ENCODE measurements at places on chromosomes 2 and 18.

- DNase-seq: no peak
Measured at GRCh38 chr2:21367421-21367820, 243.7 kb downstream of the TDRD15 start.

DNA sequence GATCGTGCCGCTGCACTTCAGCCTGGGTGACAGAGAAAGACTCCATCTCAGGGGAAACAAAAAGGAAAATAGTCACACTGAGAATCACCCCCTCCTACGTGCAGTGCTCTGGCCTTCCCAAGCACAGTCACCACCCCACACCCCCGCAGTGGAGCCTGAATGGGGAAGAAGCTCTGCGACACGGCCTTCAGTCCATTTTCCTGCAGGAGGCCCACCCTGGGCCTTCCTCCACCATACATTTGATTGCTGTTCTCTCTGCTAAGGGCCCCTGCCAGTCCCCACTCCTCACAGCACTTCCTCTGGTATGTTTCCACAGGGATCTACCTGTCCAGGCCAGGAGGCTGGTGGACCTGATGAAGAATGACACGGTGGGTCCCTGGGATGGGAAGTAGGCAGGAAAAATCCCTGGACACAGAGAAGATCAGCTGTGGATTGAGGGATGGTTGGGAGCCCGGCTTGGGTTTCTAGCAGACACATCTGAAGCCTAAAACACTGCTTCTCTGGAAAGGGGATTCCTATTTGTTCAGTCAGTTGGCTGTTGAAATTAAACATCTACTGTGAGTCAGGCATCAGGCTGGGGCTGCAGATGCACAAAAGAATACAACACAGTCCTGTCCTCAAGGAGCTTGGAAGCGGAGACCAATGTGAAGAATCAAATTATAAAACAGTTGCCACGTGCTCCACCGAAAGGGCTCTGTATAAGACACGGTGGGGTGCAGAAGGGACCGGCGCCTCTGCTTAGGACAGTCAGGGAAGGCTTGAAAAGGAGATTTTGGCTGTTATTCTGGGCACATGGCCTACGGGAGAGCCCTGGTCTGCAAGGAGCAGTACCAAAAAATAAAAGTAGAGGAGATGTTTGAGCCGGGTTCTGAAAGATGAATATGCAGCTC is 82.2 kb downstream of the PLB1 start:
- DNase-seq: no peak

DNA sequence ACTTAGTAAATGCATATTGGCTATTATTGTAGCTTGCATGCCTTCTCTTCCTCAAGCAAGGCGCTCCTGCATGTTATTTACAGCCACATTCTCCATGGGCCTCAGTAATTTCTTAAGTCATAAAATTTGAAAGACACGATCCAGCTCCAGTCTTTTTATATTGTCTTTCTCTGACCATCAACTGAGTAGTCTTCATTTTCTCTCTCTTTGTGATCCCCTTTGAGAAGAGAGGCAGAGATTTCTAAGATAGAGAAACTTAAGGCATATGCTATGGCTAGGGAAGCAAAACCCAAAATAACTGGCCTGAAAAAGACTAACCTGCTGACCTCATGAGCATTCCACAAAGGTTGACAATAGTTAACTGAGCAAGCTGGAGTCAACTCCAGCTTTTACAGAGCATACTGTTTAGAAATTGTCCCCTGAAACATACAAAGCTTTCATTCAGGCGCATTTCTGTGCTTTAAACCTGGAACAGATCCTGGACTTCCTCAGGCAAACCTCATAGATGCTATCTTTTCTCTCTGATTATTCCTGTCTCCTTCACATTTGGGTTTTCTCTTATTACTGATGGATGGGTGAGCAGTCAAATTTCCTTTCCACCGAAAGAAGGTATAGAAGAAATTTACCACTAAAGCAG is 4.6 kb downstream of the DPP4 start:
- DNase-seq: peak; percentile 53

- DNase-seq: no peak
Measured at GRCh38 chr18:323253-323622, 55.4 kb upstream of the THOC1 start.

- no peak for DNase-seq
Measured at GRCh38 chr2:224836263-224836662, 120.1 kb upstream of the CCDC195 start.

- no peak for DNase-seq
Measured at GRCh38 chr2:67671464-67672450, 274.6 kb downstream of the ETAA1 start.

- DNase-seq: no peak
Measured at GRCh38 chr2:162103443-162104009, 29.5 kb upstream of the DPP4 start.

GRCh38 chr2:222434204-222434603 is 9.9 kb downstream of the SGPP2 start:
- DNase-seq: no peak

GRCh38 chr2:218166791-218167190 is at the start of gene CXCR1:
CXCR1 (minus strand) TSS chr2:218166962; CDS start chr2:218165211, 1,751 bp downstream.
- no peak for DNase-seq

DNA sequence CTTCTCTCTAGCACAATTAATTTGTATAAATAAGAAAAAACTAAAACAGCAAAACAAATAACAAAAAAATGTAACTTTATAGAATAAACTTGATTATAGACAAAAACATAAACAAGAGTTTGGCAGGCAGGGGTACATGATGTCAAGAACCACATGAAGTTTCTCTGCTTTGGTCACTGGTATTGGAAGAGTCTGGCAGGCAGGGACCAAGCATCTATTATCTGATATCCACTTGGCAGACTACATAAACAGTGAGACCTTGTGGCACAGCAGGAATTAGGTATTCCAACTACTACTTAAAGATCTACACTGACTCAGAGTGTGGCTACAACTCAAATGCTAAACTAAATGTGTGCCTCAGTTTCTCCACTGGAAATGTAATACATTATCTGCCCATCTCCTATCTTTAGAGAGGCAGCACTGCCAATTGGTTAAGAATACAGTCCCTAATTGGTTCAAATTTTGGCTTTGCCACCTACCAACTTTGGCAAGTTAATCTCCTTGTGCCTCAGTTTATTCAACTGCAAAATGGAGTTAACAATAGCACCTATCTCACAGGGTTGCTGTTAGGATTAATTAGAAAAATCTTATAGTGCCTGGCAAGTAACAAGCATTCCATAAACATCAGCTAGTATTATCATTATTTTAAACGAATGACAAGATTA is 2.7 kb downstream of the MAP4K3 start:
- no peak for DNase-seq

- DNase-seq: peak; percentile 2
Measured at GRCh38 chr18:66548747-66549146, 55.1 kb downstream of the CDH19 start.

DNA sequence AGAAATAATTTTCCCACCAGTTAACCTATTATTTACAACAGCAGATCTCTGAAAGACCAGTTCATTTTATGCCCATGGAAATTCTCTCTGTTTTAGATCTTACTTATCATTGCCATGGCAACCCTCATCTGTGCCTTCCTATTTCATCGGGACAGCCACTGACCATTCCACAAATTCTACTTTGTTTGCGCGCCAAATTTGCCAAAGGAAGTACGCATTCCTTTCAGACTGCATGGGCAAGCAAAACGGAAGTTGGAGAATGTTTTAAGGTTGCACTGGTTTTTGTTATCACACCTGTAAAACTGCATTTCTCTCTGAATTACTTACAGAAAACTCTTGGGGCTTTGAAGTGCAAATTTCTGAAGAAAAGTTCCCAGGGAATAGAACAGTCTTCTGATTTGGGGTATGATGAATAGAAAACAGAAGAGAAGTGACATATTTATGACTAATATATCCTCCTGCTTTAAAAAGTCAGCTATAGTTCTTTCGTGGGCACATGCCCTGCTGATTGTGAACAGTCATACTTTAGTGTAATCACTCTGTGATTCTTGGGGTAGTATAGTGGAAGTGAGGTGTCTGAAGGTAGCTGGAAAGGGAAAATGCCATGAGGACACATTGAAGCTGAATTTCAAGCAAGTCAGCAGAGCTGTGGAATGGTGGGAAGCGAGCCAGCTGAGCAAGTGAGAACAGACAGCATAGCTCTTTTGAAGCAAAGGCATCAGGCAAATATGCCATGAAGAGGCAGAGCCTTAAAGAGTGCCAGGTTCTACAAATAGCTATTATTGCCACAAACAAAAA is 20.9 kb downstream of the NETO1 start:
- DNase-seq: no peak

- DNase-seq: no peak
Measured at GRCh38 chr2:95062242-95063085, 37.0 kb downstream of the MAL start.

- no peak for DNase-seq
Measured at GRCh38 chr18:60010513-60010912, 110.7 kb downstream of the PMAIP1 start.

DNA sequence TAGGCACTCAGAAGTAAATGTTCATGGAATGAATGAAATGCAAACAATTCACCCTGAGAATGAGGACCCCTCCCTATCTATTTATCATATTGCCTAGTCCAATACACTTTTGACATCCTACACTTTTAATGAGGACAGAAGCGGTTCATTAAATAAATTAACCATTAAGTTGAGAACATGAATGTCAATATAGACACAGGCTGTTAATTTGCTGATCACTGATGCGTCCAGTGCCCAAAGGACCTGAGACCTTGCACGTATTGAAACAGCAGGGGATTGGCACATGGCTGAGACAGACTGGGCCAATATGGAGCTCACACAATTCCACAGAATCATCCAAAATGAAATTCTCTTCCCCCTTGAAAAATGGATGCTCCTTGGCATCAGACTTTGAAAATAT is 430.0 kb downstream of the SLC4A3 start:
- no peak for DNase-seq
